ENCODE measurements at places on chromosomes 11 and 22.

DNA sequence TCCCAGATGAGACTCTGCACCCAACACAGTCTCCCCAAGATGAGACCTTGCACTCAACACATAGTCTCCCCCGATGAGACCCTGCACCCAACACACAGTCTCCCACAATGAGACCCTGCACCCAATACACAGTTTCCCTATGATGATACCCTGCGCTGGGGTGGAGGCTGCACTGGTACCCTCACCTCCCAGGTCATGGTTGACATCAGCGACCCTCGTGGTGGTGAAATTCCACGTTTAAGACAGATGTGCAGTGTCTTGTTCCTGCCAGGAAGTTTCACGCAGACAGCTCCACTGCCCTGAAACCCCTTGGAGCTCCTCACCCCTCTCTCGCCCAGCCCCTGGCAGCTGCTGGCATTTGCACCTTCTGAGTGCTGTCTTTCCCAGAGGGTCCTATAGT, 9.5 kb downstream of the MUC5AC start:
- no peak for DNase-seq

DNA sequence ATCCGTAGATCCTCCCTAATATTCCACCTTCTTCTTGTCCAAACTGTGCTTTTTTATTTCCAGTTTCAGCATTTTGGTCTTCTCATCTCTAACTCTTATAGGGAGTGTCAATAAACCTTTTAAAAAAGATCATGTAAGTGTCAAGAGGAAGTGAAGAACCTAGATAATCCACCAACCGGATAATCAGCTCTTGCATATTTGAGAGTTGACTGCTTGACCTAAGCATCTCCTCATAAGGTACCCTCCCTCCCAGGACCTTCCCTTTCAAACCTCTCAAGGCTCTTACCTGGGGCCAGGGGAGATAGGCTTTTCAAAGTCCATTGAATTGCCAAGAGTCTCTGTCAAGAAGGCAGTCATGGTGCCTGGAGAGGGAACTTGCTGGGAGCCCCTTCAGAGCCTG, 691 bp upstream of the EHF start:
- no peak for DNase-seq

GRCh38 chr11:9516113-9516512, 55.3 kb downstream of the ZNF143 start:
- DNase-seq: peak; percentile 53

- no peak for DNase-seq
Measured at GRCh38 chr22:31092161-31092560, 11.0 kb downstream of the SMTN start.

DNA sequence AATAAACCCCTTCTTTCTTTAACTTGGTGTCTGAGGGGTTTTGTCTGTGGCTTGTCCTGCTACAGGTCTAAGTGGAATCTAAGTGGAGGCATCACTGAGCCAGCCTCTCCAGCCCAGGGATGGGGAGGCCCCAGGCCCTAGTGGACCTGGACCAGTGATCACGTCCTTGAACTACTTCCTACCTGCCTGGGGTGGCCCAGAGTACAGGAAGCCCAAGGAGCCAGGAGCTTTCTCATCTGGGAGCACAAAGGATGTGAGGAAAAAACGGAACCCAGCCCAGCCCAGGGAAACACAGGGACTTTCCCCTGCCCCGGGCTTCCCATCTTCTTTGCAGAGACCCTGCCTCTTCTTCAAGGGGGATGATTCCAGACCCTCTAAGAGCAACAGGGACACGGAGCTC, 3.5 kb upstream of the CD5 start:
- DNase-seq: no peak

- no peak for DNase-seq
Measured at GRCh38 chr11:18001191-18001590, 11.7 kb downstream of the SERGEF start.

- DNase-seq: no peak
Measured at GRCh38 chr22:11042116-11042515, 4485.9 kb upstream of the OR11H1 start.

DNA sequence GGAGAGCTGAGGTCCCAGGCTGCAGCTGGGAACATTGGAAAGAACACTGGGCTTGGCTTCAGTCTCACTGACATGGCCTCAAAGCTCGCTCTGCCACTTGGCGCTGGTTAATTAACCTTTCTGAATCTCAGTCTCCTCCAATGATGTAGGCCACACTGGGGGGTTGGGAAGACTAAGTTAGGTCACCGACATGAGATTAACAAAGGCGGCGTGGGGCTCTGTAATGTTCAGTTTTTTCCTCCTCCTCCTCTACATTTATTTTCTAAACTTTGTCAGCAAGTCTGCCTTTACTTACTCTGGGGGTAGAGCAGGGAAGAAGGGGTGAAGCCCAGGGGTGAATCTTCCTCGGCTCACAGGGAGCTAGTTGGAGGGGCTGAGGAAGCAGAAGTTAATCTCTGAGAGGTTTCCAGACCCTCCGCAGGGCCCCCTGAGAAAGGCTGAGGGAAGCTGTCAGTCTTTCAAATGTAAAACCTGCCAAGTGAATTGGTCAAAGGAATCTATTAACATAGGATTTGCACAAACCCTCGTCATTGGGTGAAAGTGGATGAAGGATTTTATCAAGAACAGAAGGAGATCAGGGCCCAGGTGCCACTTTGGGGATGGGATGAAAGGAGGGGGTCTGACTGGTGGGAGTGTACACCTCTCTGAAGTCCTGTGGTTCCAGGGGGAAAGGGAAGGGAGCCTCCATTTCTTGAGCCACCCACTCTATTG, 32.1 kb upstream of the TENM4 start:
- DNase-seq: no peak

DNA sequence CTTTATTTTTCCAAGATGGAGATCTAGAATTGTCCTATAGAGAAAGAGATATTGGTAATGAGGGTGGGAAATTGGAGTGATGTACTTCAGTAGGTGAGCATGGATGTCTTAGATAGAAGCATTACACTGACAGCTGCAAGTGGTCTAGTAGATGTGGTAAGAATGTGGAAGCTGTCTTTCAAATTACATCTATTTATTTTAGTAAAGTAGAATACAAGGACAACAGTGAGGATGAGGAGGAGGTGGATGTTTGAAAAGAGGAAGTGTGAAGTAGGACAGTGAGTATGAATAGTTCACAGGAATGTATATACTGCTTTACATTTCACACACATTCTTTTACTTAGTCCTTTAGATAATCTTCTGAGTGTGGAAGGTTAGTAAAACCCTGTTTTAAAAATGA, 64.2 kb downstream of the HIPK3 start:
- DNase-seq: no peak

DNA sequence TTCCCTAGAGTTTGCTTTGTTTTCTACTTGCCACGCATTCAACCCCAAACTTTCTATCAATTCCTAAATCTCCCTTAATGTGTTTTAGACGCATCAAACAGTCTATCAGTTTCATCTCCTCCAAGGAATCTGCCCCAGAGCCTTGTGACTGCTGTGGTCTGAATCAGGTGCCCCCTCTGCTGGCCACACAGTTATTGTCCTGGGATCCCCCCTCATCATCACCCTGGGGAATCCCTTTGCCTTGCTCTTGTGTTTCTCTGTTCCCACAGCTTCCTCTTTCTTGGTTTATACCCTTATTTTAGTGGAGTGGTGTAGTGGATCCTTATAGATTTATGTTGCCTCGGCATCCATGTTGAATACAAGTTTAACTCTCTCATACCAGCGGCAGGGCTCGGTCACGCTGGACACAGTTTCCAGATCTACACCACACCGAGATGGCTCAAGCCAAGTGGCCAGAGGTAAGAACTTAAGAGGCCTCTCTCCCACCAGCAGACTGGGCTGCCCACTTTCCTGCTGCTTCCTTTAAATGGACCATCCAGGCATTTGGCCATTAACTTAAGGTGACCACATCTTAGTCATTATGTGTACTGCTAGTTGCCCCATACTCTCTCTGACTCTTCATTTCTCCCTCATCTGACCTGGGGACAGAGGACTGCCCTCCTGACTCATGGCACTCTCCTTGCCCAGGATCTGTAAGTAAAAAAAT, 8.2 kb downstream of the UPB1 start:
- DNase-seq: peak; percentile 71

DNA sequence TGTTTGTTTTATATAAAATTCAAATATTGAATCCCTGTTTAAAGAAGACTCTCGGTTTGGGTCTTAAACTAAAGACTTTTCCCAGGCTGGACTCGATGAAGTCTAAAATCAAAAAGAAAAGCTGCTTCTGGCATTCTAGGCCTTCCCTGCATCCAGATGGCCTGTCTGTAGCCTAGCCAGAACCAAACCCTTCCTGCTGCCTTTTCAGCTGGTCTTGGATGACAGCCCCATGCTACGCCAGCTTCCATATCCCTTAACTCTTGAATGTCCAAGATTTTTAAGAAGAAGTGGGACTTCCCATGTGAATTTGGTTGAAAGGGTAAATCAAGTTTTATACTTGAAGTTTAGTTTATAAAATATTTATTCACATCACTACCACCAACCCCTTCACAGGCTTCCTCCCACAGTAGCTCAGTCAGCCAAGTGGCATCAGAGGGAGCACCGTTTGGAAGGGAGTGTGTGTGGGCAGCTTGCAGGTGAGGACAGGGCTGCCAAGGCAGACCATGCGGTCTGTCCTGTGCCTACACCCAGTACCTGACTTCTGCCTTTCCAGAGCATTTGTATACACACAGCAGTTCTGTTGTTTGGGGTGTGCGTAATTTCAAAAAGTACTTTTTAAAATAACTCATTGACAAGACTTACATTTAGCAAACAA, 18.2 kb upstream of the PSMA1 start:
- DNase-seq: no peak

DNA sequence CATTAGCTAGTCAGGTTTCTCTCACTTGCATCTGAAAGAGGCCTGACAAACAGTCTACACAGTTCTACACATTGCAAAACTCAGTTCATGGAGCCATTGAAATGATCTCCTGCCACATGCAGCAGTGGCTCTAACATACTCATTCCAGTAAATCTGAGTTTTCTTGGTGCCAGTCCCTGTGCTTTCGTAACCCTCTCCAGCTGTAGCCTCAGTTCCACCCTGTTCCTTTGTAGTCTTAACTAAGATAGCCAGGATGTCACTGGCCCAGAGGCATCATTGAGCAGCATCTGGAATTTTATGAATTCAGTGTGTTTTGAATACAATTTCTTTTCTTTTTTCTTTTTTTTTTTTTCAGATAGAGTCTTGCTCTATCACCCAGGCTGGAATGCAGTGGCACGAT, 37.4 kb upstream of the ZBED5 start:
- no peak for DNase-seq

DNA sequence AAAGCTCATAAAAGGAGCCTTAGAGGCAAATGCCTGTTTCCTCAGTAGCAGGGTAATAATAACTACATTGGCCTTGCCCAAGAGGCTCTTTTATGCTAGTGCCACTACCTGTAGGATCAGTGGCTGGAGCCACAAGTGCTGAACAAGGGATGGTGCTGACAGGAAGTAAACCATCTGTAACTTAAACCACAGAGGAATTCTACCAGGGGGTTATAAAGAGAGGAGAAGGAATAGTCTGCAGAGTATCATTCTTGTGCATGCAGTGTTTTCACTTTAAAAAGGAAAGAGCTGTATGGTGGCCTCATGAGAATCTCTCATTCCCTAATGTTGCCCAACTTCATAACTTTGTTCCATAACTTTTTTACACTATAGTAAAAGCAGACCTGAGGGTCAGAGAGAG, 168.1 kb downstream of the DBX1 start:
- no peak for DNase-seq

- DNase-seq: no peak
Measured at GRCh38 chr11:117595440-117595839, 201.6 kb downstream of the DSCAML1 start.

DNA sequence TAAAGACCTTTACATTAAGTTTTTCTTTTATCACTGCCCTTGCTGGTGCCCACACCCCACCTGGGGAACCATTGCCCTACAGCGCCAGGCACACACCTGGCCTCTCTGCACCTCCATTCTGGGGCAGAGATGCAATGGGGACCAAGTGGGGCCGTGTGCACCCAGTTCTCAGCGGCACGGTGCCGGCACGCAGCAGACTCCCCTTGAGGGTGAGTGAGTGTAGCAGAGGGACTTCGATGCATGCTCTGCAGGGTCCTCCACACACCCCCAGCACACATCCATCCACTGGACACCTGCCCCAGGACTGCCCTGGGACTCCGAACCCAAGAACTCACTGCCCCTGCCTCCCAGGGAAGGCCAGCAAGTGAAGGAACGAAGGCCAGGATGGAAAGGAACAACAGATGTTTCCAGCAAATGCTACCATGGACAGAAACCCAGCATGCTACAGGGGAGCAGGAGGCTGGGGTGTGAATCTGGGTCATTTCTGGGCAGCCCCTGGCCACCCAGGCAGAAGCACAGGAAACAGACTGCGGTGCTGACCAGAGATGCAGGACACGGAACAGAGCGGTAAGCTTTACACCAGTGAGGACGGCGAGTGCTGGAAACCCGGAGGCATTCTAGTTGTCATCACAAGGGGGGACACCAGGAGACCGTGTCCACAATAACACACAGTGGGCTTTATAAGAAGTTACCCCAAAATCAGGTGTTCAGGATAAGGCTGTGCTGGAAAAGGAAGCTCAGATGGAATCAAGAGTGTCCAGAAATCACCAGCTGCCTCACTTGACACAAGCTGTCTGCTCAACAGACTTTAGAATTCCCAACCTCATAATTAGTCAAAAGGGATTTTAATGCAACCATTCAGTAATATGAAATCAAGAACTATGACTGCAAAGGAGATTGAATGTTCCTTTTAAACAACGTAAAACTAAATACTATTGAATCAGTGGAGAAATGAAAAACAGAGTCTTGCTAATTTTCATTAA, 32.7 kb upstream of the MOB2 start:
- DNase-seq: no peak

DNA sequence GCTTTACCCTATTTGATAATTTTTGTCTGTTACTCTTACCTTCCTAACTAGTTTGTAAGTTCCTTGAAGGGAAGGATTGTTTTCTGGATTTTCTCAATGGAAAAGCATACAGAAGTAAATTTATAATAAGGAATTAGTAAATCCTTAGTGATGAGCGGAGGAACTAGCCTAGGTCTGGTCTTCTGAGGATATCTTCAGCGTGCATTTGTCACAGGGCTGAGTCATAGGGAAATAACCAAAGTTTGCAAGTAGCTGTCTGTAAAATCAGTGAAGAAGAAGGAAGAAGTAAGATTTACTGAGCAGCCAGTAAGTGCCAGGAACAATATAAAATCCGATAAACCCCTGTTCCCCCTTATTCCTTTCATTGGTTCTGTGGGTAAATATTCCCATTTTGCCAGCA, 162.7 kb upstream of the SORL1-AS1 start:
- no peak for DNase-seq

DNA sequence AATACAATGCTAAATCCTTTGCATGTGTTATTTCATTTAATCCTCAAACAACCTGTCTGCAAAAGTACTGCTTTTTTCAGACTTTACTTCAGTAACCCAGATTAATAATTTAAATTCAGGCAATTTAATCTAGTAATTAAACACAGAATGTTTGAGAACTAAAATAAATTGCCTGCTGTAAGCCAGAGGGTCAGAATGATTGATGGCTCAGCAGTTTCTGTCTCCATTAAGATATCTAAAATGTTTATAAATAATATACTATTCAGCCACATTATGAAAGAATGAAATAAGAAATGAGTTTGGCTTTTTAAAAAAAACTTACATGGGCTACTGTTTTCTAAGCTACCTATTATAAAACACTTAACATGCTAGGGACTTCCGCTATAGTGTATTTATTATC, 846.0 kb downstream of the FAM181B start:
- no peak for DNase-seq
